ENCODE measurements at places on chromosomes 11 and 22. TPM values are rescaled to one million over a fixed set of nuclear protein-coding genes. Genes with fewer than 3 reads are reported as not detected.

The CLP1 gene
- 7.3 TPM for total RNA-seq

The MARK2 gene
- 33.9 TPM for total RNA-seq

The LDHAL6A gene
- not detected for total RNA-seq

DNA sequence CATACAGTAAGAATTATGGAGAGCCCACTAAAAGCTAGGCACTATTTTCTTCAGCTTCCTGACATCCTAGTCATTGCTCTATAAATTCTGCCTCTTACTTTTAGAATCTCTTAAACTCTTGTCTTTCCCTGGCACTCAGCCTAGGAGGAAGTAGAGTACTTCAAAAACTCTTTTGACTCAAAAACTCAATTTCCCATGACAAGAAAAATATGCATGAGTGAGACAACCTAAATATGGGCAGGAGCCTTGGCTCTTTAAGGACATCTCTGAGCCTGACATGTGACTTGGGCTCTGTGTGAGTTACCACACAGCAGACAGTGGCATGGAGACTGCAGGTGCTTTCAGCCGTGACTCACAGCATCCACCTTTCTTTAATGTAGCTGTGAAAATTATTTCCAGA is 97.5 kb upstream of the CCDC179 start:
- DNase-seq, result no peak

GRCh38 chr22:43267981-43268660 is 75.1 kb downstream of the SCUBE1 start:
- DNase-seq, result no peak

GRCh38 chr22:31603081-31603525 is 58.9 kb downstream of the PISD start:
- DNase-seq, result no peak

- DNase-seq, result no peak
These were observed 1.1 kb upstream of the IRAG1 start for GRCh38 chr11:10694486-10695239.

GRCh38 chr11:61963282-61964057 is 4.0 kb downstream of the FTH1 start:
- no peak for DNase-seq

GRCh38 chr11:32213223-32213622 is 122.3 kb downstream of the RCN1 start:
- no peak for DNase-seq

- no peak for DNase-seq
These were observed 81.2 kb upstream of the RASSF10 start for GRCh38 chr11:12927886-12928285.

GRCh38 chr22:43435851-43436811 is 24.3 kb downstream of the MPPED1 start:
- DNase-seq, result peak; percentile 81

DNA sequence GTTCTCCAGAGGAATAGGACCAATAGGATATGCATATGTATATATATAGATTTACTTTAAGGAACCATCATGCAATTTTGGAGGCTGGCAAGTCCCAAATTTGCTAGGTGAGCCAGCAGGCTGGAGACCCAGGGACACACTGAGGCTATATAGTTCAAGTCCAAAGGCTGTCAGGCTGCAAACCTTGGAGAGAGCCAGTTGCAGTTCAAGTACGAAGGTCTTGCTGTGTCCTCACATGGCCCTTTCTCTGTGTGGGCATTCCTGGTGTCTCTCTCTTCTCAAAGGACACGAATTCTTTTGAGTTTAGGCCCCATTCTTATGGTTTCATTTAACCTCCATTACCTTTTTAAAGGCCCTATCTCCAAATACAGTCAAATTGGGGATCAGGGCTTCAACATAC is 134.4 kb upstream of the SORL1-AS1 start:
- no peak for DNase-seq

DNA sequence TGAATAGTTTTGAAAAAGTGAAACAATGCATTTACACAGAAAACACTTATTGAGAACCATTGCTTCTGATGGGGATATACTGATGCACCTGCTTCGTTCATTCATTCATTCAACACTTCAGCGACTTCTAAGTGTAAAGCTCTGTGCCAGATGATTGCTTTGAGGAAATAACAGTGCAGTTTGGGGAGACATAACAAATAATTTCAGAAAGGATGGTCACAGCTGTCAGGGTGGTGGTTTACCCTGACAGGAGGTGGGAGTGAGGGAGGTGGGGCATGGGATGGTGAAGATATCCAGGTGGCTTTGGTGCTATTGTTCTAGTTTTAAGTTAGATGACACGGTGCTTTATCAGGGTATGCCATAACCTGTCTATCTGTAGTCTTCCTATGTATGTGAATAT is 344.1 kb downstream of the LARGE1 start:
- no peak for DNase-seq

DNA sequence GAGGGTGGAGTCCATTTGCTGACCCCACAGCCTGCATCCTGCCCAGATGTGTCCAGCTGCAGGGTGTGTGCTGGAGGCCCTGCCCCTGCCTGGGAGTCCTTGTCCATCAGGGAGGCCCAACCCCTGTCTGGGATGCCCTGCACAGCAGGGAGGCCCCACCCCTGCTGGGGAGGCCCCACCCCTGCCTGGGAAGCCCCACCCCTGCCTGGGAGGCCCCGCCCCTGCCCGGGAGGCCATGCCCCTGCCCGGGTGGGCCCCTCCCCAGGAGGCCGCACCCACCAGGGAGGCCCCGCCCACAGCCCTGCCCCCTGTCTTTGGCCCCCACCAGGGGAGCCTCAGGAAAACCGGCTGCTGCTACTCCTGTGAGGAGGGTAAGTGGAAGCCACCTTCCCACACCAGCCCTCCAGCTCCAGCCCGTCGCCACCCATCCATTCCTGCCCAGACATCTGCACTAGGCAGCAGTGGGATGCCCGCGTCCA is 37.2 kb downstream of the MUC5B start:
- DNase-seq, result no peak

DNA sequence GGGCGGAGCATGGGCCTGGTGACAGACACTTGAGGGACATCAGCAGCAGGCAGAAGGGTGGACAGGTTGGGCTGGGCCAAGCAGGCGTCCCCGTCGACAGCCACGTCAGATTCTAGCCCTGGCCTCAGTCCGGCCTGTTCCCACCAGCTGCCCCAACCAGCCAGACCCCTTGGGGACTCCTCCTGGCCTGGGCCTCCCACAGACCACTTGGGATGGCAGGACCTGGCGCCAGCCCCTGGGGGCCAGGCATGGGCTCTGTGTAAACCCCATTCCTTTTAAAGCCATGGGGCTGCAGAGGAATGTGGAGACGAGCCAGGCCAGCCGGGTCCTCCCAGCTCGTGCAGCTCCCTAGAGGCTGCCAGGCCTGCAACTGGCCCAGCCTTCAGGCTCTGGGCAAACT is 4.7 kb upstream of the SUSD2 start:
- DNase-seq, result no peak

Data from body of pancreas (tissue), 4 donors.